ENCODE measurements at places on chromosomes 12 and 14.

DNA sequence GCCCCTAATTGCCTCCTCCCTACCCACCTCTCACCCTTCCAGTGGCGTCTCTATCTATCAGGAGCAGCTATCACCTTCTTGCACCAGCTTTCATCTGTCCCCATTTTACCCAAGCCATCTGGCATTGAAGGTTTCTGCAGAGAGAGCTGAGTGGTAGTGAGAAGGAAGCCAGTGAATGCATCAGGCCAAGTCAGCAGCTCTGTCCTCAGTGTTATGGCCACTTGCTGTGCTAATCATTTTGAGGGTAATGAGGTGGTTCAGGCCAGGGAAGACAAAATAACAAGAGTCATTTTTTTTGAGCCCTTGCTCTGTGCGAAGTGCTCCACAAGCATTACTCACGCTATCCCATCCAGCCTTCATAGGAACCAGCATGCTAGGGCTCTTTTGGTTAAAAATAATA, 164.7 kb downstream of the SUDS3 start:
- DNase-seq: no peak

DNA sequence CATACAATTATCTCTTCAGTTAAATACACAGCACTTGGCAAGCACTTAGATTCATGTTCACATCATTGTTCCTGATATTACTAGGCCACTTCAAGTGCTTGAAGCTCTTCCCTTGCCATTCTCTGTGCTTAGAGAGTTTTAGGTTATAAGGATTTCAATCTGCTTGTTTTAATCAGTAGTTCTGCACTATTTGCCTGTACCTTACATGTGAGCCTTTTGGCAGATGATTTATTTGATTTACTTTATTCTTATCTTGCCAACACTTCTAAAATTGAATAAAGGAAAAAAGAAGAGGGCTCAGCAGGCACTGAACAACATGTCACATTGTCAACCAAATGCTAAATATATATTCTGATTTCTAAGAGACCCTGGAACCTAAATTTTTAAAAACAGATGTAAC, 363.8 kb upstream of the USP15 start:
- no peak for DNase-seq

GRCh38 chr14:25231004-25231403, 181.1 kb upstream of the STXBP6 start:
- DNase-seq: no peak

DNA sequence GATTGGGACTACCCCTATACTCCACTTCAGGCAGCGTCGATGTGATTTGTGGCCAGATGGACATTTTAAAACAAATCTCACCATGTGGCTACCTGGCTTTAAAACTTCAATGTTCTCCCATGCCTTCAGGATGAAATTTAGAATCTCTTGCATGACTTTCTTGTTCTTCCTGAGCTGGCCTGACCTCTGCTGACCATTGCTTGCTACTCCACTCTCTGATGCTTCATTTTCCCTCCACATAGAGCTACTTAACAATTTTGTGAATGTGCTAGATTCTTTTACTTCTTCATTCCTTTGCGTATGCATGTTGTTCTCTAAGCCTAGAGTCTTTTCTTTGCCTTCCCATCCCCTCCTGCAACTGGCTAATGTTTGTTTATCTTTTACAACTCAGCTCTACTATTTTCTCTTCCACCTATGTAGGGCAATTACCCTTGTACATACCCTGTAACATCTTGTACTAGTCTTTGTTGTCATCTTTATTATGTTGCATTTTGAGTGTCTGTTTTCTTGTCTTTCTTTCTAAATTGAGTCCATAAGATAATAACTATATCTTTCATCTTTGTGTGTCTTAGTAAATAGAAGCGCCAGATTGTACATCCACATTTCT, 41.2 kb downstream of the YLPM1 start:
- no peak for DNase-seq

DNA sequence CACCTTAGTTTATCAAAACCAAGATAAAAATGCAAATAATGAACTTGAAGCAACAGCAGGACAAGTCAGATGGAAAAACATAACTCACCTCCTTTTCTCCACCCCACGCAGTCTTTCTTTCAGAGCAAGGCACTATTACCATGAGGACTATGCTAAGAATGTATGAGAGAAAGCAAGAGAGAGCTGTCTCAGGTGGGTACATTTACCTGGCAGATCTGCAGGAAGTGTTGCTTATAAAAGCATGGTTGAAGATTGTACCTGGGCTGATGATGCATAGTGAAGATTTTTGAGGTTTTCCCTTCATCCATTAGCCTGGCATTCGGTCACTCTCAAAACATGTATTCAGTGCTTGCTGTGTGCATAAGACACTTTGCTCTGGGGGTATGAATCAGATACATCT, 68.8 kb upstream of the IFNG-AS1 start:
- DNase-seq: no peak

GRCh38 chr12:127649961-127650360, 617.0 kb upstream of the TMEM132C start:
- DNase-seq: no peak

DNA sequence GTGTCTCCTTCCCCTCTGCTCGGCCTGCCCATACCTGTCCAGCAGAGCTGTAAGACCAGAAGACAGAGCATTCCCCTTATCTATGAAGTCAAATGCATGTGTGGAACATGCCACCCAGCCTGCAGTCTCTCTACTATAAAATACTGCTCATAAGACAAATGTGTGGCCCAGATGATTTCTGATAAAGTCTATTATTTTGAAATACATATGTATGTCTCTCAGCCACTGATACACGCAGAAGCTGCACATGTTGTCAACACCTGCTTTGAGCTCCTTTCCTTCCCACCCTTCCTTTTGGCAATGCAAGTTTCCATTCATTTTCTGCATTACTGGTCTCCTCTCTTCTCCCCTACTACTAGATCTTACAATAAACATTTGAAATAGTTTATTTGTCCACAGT, 38.8 kb downstream of the NTF3 start:
- DNase-seq: no peak

DNA sequence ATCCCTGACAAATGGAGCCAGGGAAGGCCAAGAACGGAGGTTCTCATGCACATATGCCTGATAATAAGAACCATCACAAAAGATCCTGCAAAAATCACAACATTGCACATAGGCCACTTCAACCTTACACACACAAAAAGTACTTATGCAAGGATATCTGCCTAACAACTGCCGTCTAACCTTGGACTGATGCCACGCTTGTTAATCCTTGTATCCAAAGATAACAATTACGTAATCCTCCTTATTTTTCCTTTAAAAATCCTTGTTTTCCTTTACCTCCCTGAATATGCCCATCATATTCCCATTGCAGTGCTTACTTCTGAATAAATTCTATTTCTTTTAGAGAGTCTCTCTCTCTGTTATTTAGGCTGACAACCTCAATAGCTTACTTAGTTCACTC, 59.5 kb downstream of the TMEM116 start:
- no peak for DNase-seq

GRCh38 chr12:25025951-25026490, 77.1 kb upstream of the BCAT1 start:
- DNase-seq: no peak

DNA sequence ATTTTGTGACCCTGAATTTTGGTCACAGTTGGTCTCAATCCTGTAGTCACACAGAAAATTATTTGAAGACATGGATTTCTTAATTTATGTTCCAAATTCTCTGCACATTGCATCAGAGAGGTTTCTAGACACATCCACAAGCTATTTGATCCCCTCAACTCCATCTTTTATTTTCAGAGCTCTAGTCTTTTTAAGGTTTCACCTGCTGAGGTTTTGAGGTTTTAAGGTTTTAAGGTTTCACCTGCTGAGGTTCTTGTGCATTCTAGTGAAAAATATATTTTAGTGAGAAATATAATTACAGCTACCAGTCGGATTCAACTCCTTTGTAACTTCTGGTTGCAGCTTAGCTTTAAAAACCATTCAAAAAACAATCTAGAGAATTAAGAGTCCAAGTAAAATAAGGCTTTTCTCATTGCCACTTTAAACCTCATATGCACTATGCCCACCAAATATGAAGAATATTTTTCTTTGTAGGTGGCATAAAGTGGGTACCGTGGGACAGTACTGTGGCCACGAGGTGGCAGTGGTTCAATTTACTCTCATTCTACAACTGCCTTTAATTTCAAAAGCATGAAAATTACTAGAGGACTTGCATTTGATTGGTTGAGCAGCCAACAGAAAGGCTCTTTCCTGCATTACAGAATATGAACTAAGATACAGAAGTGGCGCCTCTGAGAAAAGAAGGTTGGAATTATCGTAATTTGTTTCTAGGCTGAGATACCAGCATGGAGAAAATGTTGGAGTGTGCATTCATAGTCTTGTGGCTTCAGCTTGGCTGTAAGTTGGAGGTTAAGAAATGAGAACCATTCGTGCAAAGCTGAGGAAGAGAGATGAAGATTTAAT, 366.5 kb upstream of the OR4E1 start:
- DNase-seq: peak; percentile 10

GRCh38 chr14:63228217-63228616, 24.0 kb downstream of the RHOJ start:
- DNase-seq: no peak

- no peak for DNase-seq
Observed at GRCh38 chr12:116735951-116736599, 1.8 kb downstream of the SPRING1 start.

GRCh38 chr14:34324363-34324795, 137.7 kb downstream of the SPTSSA start:
- DNase-seq: no peak

DNA sequence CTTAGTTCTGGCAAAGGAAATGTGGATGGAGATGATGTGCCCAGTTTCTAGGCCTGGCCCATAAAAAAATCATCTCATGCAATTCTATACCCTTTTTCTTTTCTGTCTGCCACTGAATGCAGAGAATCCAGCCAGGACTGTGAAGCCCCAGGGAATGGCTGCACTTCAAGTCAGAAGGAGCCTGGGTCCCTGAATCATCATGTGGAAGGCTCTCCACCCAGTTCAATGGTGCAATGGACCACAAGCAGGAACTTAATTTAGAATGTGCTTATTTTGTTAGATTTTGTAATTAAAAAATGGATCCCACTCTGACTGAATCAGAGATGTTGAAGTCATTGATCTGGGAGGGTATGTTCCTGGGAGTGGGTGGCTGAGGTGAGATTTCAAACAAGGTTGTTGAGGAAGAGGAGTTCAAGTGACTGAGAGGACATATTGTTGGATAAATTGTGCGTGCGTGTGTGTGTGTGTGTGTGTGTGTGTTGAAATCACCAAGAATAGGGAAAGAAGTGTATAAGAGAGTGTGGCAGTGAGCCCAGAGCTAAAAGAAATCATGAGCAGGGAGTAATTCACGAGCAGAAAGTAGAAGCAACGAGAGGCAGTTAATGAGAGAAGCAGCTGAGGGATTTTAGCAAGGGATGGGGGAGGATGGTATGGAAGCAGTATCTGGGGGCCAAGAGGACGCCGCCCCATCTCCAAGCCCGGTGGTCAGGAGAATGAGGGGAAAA, 125.4 kb downstream of the TMX1 start:
- DNase-seq: no peak

DNA sequence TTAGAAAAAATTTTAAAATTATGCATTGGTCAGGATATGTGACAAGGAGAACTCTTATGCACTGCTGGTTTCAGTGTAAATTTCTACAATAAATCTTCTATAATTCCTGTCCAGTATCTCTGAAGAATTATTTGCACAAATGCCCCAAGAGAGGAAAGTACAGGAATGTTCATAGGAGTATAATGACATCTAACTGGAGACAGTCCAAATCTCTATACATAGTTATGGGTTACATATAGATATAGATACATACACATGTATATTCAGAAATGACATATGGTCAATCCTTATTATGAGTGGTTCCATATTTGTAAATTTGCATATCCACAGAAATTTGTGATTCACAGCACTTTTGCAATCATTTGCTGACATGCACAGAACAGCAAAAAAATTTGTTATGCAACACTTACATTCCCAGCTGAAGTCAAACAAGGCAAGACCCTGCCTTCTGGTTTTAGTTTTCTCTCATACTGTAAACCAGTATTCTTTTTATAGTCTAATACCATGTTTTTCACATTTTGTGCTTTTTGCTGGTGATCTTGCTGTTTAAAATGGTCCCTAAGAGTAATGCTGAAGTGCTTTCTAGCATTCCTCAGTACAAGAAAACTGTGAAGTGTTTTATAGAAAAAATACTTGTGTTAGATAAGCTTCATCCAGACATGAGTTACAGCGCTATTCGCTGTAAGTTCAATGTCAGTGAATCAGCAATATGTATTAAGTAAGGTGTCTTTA, 103.8 kb downstream of the SLC16A7 start:
- no peak for DNase-seq

- DNase-seq: no peak
Observed at GRCh38 chr12:6534695-6534944, 303 bp downstream of the GAPDH start.

DNA sequence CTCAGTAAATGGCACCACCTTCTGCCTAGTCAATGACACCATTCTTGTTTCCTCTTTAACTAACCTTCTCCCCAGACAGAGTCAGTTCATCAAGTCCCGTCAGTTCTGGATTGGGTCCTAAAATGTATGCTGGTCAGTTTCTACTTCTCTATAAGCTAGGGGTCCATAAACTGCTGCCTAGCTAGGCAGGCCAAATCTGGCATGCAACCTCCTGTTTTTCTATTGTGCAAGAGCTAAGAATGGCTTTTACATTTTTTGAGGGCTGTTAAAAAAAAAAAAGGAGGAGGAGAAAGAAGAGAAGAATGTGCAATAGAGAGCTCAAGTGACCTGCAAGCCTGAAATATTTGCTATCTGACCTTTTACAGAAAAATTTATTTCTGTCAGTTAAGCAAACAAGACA, 6.4 kb upstream of the TMED10 start:
- DNase-seq: no peak

DNA sequence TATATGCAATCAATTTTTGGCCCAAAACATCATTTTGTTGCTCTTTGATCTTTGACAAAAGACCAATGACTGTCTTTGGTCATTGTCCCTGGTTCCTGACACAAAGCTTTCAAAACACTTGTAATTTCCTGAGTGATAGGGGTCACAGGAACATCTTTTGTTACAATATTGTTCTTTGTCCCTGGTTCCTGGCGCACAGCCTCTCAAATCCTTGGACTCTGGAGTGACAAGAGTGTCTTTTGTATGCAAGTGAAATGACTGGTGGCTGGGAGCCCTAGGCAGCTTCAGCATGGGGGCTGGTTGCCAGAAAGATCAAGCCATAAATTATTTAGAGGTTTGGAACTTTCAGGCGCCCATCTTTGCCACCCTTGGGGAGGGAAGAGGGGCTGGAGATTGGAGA, 53.9 kb downstream of the DNAH10 start:
- no peak for DNase-seq

GRCh38 chr14:101603096-101603495, 41.8 kb downstream of the DIO3 start:
- no peak for DNase-seq

- no peak for DNase-seq
Observed at GRCh38 chr12:47577206-47577989, 128.4 kb downstream of the RPAP3 start.

- DNase-seq: no peak
Observed at GRCh38 chr12:77615332-77615731, 215.4 kb upstream of the NAV3 start.

DNA sequence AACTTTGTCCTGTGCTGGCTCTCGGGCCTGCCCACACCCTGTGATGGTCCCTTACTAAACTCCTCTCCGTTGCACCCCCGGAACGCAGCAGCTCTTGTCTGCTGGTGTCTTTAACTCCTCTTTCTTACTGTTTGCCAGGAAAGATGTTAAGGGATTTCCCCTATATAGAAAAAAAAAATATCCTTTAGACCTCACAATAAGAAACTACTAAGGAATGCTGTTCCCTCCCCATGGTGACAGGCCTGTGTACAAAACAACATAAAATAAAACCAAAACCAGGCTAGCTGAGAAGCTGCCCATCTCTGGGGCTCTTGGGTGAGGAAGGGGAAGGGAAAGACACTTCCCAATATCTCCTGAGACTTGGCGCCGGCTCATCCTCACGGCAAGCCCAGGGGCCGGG, 95.4 kb downstream of the CHGA start:
- DNase-seq: no peak

Data from activated T-cell treated with anti-CD3 and anti-CD28 coated beads for 24 hours (primary cell).